ENCODE measurements at places on chromosomes 7 and 10.

- DNase-seq = no peak
These were observed 326.2 kb downstream of the RNLS start for GRCh38 chr10:88256886-88257285.

DNA sequence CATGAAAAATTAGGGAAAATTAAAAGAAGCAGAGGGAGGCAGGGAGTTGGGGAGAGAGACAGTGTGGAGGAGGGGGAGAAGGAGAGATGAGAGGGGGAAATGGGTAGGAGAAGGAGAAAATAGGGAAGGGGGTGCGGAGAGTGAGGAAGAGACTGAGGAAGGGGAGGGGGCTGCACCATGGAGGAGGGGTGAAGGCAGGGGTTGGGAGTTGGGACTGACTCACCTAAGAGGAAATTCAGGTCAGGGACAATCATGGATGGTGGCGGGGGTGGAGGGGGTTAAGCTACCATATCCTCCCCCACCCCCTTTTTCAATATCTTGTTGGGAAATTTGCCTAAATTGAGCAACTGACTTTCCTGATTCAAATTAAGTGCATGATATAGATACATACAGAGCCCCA is 8.0 kb downstream of the GRK5 start:
- no peak for DNase-seq

GRCh38 chr7:117824592-117824991 is 48.6 kb downstream of the CTTNBP2 start:
- DNase-seq = no peak

DNA sequence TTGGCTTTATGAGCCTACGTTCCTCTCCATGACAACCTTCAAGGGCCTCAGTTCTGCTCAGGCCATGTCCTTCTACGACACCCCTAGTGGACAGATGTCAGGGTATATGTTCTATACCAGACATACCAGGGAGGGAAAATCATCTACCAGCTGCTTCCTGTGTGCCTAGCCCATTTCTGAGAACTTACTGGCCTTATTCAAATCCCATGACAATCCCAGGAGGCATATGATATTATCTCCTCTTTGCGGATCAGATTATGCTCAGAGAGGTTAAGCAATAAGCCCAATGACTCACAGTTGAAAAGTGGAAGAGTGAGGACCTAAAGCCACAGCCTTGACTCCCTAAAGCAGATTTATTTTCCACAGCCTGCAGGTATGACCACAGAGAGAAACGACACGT is 139.3 kb downstream of the GLI3 start:
- DNase-seq = peak; percentile 89

DNA sequence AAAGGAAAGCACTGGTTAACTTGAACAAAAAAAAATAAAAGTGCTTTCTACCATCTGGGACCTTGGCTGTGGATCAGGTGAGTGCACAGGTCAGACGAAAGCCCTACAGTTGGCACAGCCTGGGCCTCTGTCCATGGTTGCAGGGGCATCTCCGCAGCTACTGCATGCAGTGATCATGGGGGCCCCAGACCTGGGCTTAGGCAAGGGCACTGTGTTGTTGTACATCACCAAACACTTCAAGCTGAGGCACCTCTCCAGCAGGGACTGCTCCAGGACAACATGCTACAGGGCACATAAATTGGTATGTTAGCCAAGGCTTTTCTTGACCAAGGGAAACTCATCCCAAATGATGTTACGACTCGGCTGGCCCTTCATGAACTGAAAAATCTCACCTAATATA is 23.5 kb downstream of the KLHL7 start:
- no peak for DNase-seq

- DNase-seq = peak; percentile 8
These were observed 322.8 kb upstream of the SORCS1 start for GRCh38 chr10:107487284-107487683.

GRCh38 chr7:142746264-142746663 is 3.0 kb upstream of the PRSS1 start:
- DNase-seq = no peak
